ENCODE measurements at places on chromosomes 1 and 21. TPM values are rescaled to one million over a fixed set of nuclear protein-coding genes. Genes with fewer than 3 reads are reported as not detected.

- no peak for DNase-seq
Observed at GRCh38 chr1:246483569-246483933, 23.5 kb downstream of the SMYD3 start.

GRCh38 chr1:206094024-206094423, 23.2 kb downstream of the AVPR1B start:
- DNase-seq = no peak

DNA sequence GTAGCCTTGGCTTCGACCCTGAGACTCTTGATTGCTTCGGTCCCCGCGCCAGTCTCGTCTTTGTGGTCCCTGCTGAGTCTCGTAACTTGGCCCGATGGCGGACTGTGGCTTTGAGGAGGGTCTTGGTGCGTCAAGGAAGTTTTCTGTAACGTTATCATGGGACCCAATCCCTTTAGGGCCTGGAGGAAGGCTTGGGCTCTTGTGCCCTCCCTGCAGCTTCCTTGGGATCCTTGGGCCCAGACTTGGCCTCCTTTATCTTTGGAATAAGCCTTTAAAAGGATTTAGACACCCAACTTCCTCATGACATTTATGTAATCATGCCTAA, 371 bp downstream of the ZMPSTE24 start:
- no peak for DNase-seq

DNA sequence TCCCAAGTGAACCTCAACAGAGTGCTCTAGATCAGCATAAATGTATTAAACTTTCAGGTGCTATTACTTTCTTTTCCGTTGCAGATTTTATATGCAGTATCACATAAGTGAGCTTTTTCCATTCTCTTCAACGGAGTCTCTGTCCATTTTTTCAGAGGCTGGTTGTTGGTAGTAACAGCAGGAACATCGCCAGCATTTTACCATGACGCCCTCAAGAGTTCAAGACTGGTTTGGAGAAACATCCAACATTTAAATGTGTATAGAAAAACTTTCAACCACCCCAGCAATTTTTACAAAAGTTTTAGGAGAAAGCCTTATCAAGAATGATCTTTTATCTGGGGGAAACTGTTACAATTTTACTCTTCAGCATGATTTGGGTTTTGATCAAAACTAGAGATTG, 117.0 kb downstream of the TGFB2 start:
- DNase-seq = no peak

- DNase-seq = no peak
Observed at GRCh38 chr21:37527716-37528115, 161.1 kb downstream of the DYRK1A start.

DNA sequence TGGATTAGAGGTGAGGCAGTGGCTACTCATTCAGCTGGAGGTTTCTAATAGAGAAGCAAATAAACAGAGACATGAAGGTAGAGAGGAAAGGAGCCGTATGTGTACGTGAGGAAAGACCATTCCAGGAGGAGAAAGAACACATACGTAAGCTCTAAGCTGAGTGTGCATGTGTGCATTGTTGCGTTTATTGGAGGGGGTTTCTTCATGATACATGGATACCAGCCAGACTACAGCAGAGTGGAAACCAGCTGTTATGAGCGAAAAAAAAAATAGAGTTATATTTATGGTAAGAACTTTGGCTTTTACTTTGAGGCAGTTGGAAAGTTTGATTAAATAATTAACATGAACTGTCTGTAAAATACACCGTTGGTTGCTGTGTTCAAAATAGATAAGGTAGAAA, 173.4 kb upstream of the RGS18 start:
- no peak for DNase-seq

DNA sequence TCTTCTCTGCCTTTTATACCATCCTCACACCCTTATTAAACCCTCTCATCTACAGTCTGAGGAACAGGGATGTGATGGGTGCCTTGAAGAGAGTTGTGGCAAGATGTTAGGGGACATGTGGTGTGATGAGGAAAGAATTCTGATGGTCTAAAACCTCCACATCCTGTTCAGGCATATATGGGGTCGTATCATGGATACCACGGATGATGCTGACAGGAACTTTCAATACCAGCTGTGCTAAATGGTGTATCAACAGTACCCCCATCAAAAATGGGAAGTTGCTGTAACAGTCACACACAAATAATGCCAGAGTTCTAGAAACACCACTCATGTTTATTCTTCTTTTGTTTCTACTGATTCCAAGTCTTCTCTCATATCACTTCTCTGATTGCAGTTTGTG, 12.9 kb downstream of the OR2T6 start:
- no peak for DNase-seq

Gene CYP4X1
- total RNA-seq = not detected

Gene LAMB3
- not detected for total RNA-seq

Gene CD34
- not detected for total RNA-seq

Gene GPR3
- 1.1 TPM for total RNA-seq

Gene CYP4A11
- not detected for total RNA-seq

Gene LDLRAP1
- 46.1 TPM for total RNA-seq

Gene C2CD4D
- total RNA-seq = 0.65 TPM

All from CD8-positive, alpha-beta T cell (primary cell).